ENCODE measurements at places on chromosomes 5 and 9. TPM values are rescaled to one million over a fixed set of nuclear protein-coding genes. Genes with fewer than 3 reads are reported as not detected.

ANKRD33B gene
- total RNA-seq = 7.4 TPM

WDR38 gene
- total RNA-seq = not detected

PTPRD gene
- total RNA-seq = 4.9 TPM

GGTA1 gene
- total RNA-seq = not detected

KCNV2 gene
- not detected for total RNA-seq

TMOD1 gene
- total RNA-seq = 1.9 TPM

GFRA3 gene
- not detected for total RNA-seq

C5orf34 gene
- 6.7 TPM for total RNA-seq

LECT2 gene
- total RNA-seq = not detected

VLDLR gene
- total RNA-seq = 9.7 TPM

TAF1L gene
- not detected for total RNA-seq

NEUROG1 gene
- total RNA-seq = not detected

PRRT1B gene
- total RNA-seq = not detected

FGD3 gene
- not detected for total RNA-seq

SLC34A3 gene
- total RNA-seq = not detected

ZNF366 gene
- 0.97 TPM for total RNA-seq

GABRA1 gene
- not detected for total RNA-seq

PCDH1 gene
- 266 TPM for total RNA-seq

PIP5KL1 gene
- 0.91 TPM for total RNA-seq

CDKN2B gene
- 14.9 TPM for total RNA-seq

Measured in epithelial cell of umbilical artery (primary cell).